Posterior cingulate gyrus (tissue), 11 donors: ENCODE measurements at places on chromosomes 3 and 15.

GRCh38 chr3:128177865-128178264 is 24.6 kb downstream of the EEFSEC start:
- no peak for DNase-seq

GRCh38 chr3:50242381-50242770 is 6.4 kb downstream of the GNAI2 start:
- no peak for DNase-seq

DNA sequence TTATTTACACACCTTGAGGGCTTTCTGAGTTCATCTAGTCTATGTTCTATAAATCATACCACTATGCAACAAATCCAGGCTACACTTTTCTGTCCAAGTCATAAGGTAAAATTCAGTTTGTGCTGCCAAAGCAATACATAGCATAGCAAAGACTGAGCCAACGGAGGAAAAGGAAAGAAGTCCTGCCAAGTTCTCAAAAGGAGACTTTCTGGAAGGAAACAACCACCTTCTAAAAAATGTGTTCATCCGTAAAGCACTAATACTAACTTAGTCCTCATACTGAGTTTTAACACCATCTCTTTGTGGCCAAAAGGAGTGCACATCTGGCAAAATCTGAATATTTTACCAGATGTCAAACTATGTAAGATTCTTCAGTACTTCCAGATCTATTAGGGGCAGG is 620.2 kb downstream of the RBMS3 start:
- DNase-seq, result no peak

GRCh38 chr15:85761635-85762034 is 33.1 kb downstream of the KLHL25 start:
- no peak for DNase-seq

GRCh38 chr15:65638681-65639089 is 16.9 kb downstream of the SLC24A1 start:
- DNase-seq, result no peak

GRCh38 chr3:46087871-46088270 is 60.6 kb upstream of the XCR1 start:
- DNase-seq, result no peak

GRCh38 chr3:189148081-189148507 is 23.7 kb upstream of the TPRG1 start:
- DNase-seq, result no peak

GRCh38 chr3:126146034-126146433 is 34.4 kb downstream of the ALDH1L1 start:
- no peak for DNase-seq
